Activated naive CD4-positive, alpha-beta T cell treated with anti-CD3 and anti-CD28 coated beads for 36 hours (primary cell): ENCODE measurements at places on chromosomes 2 and 18. TPM values are rescaled to one million over a fixed set of nuclear protein-coding genes. Genes with fewer than 3 reads are reported as not detected.

DNA sequence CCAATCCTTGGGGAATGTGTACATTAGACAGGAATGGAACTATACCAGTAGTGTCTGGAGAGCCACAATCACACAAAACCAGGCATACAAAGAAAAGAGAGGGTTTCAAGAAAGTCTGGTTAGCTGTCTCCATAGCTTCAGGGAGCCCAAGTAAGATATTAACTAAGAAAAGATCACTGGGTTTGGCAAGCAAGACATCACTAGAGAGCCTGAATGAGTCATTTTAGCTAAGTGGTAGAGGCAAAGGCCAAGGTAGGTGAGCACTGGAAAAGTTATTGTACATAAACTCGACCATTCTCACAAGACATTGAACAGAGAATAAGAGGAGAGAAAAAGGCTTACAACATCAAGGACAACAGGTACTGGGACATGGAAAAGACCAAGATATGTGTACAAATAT is 143.8 kb upstream of the ARL4C start:
- no peak for DNase-seq

The PLB1 gene
- total RNA-seq: 1.6 TPM

GRCh38 chr2:37740164-37740739 is 68.8 kb upstream of the CDC42EP3 start:
- no peak for DNase-seq

GRCh38 chr2:85537600-85538506 is 1.1 kb upstream of the MAT2A start:
- peak; percentile 46 for DNase-seq

DNA sequence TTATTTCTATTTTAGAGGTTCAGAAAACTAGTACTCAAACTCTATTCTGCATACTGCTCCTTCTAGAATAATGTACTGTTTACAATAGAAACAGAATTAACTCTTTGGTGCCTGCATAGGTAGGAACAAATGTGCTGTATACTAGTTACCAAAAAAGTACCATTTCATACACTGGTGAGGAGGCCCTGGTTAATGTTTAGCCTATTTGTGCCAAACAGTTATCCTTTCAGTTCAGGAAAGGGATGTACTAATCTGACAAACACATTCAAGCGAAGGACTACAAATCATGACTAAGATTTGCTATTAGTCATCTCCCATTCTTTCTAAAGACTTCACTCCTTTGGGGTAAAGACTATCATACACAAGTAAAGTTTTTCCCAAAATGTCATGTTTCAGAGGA is 47.4 kb downstream of the EXOC6B start:
- no peak for DNase-seq

DNA sequence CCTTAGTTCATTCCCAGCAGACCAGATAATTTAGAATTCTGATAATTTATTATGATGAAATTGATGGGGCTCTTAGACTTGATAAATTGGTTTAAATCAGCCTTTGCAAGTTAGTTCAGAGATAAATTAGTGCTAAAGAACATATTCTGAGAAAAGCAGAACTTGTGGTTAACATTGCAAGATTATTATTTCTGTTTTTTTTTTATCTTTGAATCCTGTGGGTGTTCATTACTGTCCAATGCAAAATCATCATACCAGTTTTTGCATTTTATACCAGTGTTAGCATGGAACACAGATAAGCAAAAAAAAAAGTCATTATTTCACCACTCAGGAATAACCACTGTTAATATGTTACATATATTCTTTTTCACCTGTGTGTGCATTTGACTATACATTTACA is 9.1 kb downstream of the SEPTIN2 start:
- no peak for DNase-seq
